ENCODE measurements at places on chromosomes 13 and 19.

- DNase-seq = no peak
Measured at GRCh38 chr19:27671876-27672275, 1541.1 kb downstream of the UQCRFS1 start.

DNA sequence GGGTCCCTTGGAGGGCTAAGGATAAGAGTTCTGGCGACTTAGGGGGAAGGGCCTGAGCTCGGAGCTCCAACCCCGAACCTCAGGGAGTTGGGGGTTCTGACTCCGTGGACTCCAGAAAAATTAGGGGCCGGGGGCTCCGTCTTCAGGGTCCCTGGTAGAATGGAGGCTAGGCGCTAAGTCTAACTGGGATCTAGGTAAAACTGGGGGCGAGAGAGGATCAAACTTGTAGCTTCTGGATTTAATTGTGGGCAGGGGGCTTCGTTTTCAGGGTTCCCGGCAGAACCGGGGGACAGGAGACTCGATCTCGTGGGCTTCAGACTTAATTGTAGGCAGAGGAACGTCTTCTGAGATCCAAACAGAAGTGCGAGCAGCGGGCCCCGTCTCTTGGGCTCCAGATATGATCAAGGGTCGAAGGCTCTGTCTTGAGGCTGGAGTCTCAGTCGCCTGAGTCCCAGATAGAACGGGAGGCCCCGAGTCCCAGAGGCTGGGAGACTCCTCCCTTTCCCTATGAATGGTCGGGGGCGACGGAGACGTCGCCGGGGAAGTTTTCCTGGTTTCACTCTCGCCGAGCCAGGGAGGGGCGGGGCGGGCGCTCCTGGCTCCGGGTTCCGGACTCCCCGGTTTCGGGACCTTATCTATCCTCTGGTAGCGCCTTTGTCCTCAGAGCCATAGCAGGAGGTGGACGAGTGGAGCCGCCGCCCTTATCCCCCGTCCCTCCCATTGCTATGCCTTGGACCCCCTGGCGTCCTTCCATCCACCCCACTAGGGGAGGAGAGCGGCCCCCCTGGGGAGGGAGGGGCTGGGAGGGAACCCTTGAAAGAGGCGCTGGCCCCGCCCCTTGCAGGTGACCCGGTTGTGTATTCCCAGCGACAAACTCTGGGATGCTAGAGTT lies 1.3 kb downstream of the NECTIN2 start:
- no peak for DNase-seq

DNA sequence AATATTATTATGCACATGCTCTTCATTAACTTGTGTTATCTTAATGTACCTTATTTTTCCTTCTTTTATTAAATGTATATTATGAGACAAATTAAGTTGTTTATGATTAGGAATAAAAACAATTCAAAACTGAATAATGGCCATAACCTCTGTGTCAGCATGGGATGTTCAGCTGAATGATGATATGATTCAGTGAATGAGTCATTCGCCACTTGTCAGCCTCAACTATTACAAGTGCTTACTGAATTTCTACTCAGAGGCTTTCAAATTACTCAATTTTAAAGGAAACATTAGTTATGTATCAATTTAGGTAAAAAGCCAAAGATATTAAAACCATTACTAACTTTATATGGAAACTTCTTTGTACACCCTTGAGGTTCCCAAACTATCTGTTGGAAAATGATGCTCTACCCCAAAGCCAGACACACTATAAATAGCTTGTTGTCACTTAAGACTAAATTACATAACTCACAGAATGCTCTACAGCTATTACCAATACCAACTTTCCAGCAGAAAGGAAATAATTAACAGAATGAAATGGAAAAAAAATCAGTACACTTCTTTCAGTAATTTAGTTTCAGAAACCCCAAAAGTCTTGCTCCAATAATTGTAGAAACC lies 14.4 kb downstream of the LIG4 start:
- DNase-seq = no peak

DNA sequence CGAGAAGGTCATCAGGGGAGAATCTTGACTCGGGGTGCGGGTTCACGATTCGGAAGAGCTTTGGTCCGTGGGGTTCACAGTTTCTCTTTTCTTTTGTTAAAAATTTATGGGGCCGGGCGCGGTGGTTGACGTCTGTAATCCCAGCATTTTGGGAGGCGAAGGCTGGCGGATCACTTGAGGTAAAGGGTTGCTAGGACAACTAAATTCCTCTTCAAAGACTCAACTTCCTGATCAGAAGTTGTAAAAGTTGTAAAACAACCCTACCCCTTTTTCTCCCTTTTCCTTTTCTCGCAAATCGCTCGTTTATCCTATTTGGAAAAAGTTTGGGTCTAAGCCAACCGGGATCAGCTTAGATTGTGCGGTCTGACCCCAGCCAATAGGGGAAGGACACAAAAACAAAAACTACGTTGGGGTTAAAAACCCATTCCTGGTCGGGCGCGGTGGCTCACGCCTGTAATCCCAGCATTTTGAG lies 673 bp downstream of the ZNF486 start:
- no peak for DNase-seq

DNA sequence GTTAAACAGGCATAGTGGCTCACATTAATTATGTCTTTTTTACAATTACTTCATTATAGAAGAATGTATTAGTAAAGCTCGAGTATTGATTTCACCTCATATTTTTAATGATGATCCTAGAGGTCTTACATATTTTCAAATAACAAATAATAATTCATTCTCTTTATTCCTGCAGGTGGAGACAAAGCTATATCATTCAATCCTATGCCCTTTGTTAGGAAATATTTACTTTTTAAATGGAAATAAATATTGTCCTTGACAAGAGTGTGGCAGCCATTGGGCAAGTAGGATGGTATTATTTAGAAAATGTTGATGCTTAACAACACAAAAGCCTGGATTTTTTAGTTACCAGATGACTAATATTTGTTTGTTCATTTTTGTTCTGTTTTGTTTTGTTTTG lies 127.6 kb downstream of the COG6 start:
- DNase-seq = no peak

GRCh38 chr13:47932950-47933923 lies 67.8 kb downstream of the SUCLA2 start:
- DNase-seq = no peak

GRCh38 chr13:72101768-72102400 lies 234.9 kb upstream of the DACH1 start:
- DNase-seq = no peak

GRCh38 chr13:50198508-50198907 lies 183.3 kb downstream of the KCNRG start:
- no peak for DNase-seq

DNA sequence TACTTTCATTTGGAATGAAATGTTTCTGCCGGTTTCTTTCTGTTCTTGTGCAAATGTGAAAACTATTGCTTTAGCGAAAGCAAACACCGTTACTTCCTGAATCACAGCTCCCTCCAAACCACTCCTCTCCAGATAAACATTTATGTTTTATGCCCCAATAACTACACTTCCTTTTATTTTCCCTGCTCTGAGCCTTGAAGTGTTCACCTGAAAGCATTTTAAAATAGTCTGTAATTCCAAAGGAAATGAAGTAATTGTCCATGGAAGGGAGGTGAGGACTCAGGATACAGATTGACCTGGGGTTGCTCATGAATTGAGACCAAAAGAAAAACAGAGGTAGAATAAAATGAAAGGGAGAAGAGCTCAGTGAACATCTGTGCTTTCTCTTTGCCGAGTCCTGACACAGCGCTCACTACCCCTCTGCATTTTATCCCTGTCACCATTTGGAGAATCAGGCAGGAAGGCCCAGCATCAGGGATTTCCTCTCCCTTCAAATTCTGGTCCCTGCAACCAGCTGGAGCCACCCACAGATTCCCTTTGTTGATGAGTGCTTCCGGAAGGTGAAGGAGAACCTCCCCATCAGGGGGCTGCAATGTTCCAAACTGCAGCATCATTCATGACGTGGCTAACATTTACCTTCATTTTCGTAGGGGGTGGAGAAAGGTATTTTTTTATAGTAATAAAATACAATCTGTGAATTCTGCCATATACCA lies 171.9 kb downstream of the ITGBL1 start:
- peak; percentile 1 for DNase-seq

DNA sequence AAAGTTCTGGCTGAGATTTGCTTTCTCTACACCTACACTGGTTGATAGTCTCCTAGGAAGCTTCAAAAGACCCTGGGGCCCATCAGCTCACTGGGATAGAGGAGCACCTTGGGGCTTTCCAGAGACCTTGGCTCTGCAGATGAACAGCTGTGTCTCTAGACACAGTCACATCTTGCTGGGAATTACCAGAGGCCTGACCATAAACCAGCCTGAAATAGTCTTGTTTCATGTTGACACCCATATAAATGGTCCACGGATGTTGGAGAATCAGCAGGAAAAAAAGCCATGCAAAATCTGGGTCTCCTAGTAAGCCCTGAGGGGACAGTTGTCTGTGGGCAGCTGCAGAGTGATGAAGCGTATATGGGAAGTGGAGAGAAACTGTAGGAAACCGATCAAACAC lies 207.6 kb downstream of the DNAJC15 start:
- no peak for DNase-seq

- no peak for DNase-seq
Measured at GRCh38 chr13:45879666-45880065, 28.1 kb upstream of the SIAH3 start.

DNA sequence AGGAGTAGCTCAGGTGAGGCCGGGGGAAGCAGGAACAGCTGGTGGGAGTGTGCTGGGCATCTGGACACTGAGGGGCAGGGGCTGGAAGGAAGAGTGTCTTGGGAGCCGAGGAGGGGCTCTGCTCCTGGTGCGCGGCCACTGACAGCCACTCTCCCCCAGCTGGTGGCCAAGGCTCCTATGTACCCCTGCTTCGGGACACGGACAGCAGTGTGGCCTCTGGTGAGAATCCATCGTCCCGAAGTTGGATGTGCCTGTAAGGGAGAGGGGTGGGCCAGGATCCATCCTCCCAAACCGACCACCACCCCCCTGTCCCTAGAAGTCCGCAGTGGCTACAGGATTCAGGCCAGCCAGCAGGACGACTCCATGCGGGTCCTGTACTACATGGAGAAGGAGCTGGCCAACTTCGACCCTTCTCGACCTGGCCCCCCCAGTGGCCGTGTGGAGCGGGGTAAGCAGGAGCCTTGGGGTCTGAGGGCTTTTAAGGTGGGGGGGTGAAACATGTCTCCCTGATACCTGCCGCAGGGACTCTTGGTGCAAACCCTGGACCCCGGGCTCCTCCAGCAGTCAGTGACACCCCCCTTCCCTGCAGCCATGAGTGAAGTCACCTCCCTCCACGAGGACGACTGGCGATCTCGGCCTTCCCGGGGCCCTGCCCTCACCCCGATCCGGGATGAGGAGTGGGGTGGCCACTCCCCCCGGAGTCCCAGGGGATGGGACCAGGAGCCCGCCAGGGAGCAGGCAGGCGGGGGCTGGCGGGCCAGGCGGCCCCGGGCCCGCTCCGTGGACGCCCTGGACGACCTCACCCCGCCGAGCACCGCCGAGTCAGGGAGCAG lies 2.0 kb upstream of the USF2 start:
- DNase-seq = no peak

GRCh38 chr13:79549355-79550106 lies 68.6 kb downstream of the NDFIP2 start:
- DNase-seq = no peak

GRCh38 chr13:52399046-52399445 lies 6.9 kb downstream of the THSD1 start:
- DNase-seq = no peak

- peak; percentile 50 for DNase-seq
Measured at GRCh38 chr13:99605420-99606323, 104.4 kb downstream of the TM9SF2 start.

- no peak for DNase-seq
Measured at GRCh38 chr13:26623125-26623524, 65.6 kb downstream of the WASF3 start.

DNA sequence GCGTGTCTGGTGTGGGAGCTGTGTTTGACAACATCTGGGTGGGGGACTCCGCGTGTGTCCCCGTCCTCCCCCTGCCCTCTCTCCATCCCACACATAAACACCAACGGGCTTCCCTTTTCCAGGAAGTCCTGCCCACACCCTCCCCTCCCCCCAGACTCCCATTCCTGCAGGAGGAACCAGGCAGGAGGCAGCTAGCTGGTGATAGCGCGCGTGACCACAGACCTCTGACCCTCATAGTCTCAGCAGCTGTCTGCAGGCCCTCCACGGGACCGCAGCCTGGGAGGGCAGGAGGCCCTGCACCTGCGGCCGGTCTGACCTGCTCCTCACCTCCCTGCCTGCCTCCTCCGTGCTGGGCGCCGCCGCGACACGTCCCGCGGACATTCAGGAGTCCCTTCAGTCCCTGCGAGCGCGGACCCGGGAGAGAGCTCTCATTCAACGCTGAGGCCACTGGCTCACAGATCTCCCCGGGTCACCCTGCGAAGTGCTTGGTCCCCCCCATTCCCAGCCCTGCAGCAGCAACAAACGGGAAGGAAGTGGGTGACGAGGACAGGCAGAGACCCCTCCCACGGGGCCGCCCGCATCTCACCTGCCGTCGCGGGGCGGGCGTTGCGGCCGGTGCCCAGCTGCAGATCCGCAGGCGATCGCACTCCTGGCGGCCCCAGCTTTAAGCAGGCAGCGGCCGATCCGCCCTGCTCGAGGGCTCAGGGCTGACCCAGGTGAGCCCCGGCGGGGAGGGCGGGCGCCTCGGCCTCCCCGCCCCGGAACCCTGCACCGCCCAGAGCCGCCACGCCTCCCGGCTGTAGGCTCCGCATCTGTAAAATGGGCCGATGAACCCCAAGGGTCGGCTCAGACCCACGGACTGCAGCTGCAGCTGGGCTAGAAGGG lies 1.1 kb upstream of the ACP5 start:
- peak; percentile 78 for DNase-seq

GRCh38 chr13:71399631-71400215 lies 467.3 kb downstream of the DACH1 start:
- DNase-seq = no peak
